ENCODE measurements at places on chromosomes 2 and 18.

DNA sequence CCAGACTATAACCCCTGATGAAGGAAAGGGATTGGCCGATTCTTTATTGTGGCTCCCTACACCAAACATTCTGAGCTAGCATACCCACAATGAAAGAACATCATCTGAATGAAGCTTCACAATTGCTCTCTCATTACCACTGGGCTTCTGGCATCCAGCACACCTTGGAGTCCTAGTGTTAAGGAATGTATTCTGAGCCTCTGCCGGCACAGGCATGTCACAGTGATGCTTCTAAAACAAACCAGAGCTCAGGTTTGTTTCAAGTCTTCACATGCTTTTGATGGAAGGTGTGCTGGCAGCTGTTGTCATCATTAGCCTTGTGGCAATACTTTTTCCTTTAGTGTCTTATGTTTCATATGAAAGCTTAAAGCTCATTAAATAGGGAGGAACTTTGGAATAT, 76.3 kb upstream of the RBBP8 start:
- DNase-seq = no peak

DNA sequence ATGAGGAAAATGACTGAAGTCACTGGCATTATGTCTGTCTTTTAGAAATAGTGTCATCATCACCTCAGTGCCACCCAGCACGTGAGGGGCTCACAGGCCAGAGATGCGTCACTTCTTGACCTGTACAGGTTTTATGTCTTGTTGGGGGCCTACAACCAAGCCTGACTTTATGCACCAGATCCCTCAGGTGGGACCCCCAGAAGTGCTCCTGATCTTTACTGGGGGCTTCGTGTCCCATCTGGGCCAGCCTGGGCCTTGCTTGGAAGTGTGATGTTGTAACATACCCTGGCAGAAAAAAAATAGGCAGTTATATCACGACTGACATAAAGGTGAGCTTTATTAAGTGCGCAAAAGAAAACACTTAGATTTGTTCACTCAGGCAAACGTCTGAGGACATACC, 21.5 kb upstream of the GNAL start:
- no peak for DNase-seq

GRCh38 chr18:32275221-32275620, 85.4 kb downstream of the MEP1B start:
- DNase-seq = no peak

GRCh38 chr2:216044883-216045486, 31.6 kb upstream of the MREG start:
- no peak for DNase-seq

- no peak for DNase-seq
Observed at GRCh38 chr2:154392256-154392655, 306.2 kb upstream of the KCNJ3 start.

GRCh38 chr2:128032092-128032491, 4.2 kb upstream of the SAP130 start:
- DNase-seq = no peak

DNA sequence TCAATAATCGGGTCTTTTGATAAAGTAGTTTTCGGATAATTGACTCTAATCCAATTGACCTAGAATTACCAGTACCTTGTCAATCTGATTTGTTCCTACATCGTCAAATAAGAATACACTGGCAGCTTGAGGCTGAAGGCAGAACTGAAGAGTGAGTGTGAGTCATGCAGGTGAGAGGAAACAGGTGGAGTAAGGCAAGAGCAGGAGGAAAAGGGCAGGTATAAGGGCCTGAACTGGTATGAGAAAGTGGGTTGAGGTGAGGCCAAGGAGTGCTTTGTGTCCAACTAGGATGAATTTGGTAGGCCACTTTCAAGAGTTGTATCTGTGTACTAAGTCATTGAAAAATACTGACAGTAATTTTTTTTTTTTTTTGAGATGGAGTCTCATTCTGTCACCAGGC, 186.0 kb downstream of the ZNF385B start:
- no peak for DNase-seq

GRCh38 chr18:9405130-9405529, 70.2 kb upstream of the RALBP1 start:
- no peak for DNase-seq

DNA sequence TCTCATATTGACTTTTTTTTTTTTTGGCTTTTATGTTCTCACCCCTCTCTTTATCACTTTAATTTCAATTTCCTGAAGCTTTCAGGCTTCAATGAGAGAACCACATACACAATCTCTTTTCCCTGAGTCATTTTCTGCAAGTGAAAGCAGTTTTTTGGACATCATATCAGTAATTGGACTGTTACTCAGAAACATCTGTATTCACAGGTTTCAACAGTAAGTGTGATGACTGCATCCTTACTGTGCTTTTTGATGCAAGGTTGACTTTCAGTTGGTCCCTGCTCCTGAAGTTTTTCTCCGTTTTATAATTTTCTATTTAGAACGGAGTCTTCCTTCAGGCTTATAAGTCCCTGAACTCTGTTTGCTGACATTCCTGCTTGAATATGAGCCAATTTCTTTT, 70.5 kb upstream of the CCBE1 start:
- DNase-seq = no peak

- no peak for DNase-seq
Observed at GRCh38 chr2:168784993-168785392, 17.4 kb upstream of the NOSTRIN start.

DNA sequence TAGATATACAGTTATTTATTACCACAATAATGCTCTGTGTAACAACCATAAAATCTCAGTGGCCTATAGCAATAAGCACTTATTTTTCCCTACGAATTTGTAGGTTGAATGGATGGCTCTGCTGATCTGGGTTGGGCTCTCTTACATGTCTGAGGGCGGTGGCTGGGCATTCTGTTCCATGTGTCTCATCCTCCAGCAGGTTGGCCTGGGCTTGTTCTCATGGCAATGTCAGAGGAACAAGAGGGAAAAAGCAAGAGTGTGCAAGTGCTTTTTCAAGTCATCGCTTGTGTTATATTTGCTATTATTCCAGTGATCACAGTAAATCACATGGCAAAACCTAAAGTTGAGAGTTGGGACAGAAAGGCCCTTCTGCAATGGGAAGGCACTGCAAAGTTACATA, 30.4 kb upstream of the MYO3B start:
- no peak for DNase-seq

All from NCI-H1694 treated with DMSO at 0.1 percent for 48 hours (cell line).